ENCODE measurements at places on chromosomes 7 and 10.

- H3K36me3 ChIP-seq: no peaks in the 10 kb centered on the region
- H3K27ac ChIP-seq: no peak overlapping the region
- H3K4me1 ChIP-seq: no peaks in the 10 kb centered on the region
- DNase-seq: no peak
Measured at GRCh38 chr10:30099101-30099500, 39.7 kb upstream of the JCAD start.

GRCh38 chr7:84162125-84162524 lies 32.5 kb downstream of the SEMA3A start:
- no peaks in the 10 kb centered on the region for H3K27me3 ChIP-seq
- H3K27ac ChIP-seq: no peak overlapping the region
- no peak overlapping the region for H3K4me3 ChIP-seq
- no peaks in the 10 kb centered on the region for H3K36me3 ChIP-seq

- peak overlapping the region; percentile 19 for H3K27ac ChIP-seq
- H3K4me3 ChIP-seq: no peak overlapping the region
- peaks cover 7% of the 10 kb centered on the region for H3K36me3 ChIP-seq
- H3K4me1 ChIP-seq: no peaks in the 10 kb centered on the region
- no peaks in the 10 kb centered on the region for H3K27me3 ChIP-seq
Measured at GRCh38 chr7:100367676-100368613, 5.3 kb upstream of the PILRA start.

DNA sequence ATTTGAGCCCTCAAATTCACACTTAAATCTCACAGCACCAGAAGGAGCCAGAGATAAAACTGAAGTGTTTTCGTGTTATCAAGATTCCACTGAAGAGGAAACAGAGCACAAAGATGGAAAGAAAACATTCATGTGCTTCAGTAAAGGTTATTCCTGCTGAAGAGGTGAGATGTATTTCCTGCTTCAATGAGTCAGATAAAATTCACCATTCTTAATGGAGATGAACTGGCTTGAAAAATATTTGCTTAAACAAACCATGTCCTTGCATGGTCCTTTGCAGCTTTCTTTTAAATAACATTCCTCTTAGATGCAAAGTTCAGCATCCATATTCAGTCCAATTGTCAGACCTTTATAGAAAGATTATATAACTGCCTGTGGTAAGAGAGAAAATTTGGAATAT lies 294.2 kb downstream of the IPMK start:
- H3K4me3 ChIP-seq: no peak overlapping the region
- DNase-seq: no peak
- H3K4me1 ChIP-seq: no peaks in the 10 kb centered on the region
- no peak overlapping the region for H3K27ac ChIP-seq

DNA sequence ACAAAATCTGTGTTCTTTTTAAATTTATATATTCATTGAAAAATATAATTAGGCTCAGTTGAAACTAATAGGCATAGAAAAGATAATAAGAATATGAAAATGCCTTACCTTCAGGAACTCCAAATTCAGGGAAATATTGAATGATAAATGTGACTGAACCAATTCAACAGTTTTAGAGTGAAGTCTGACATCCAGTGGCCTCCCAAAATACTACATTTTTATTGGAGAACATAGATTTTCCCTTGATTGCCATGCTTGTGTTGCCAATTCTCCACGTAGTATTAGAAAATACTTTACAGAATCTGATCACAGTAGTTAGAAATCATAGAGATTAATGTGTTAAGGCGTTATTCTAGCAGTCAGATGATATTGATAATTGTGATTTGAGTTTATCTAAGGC lies 1246.7 kb downstream of the GATA3 start:
- H3K27ac ChIP-seq: no peak overlapping the region
- DNase-seq: no peak
- no peaks in the 10 kb centered on the region for H3K36me3 ChIP-seq
- H3K4me1 ChIP-seq: no peaks in the 10 kb centered on the region
- no peaks in the 10 kb centered on the region for H3K27me3 ChIP-seq

DNA sequence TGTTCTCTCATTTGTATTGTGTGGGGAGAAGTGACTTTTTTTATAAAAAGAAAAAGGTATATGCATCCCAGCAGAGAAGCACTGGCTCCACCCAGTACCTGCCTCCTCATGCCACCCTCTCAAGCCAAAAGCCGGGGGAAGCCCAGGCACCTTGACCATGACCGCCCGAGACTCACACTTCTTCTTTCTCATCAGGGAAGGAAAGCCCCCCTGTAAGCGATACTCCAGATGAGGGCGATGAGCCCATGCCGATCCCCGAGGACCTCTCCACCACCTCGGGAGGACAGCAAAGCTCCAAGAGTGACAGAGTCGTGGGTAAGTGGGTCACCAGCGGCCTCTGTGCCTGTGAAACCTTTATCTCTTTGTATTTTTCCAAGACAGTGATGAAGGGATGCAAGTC lies 22.9 kb downstream of the IKZF1 start:
- no peaks in the 10 kb centered on the region for H3K27me3 ChIP-seq
- peaks cover 9% of the 10 kb centered on the region for H3K36me3 ChIP-seq
- peak overlapping the region; percentile 57 for H3K27ac ChIP-seq

DNA sequence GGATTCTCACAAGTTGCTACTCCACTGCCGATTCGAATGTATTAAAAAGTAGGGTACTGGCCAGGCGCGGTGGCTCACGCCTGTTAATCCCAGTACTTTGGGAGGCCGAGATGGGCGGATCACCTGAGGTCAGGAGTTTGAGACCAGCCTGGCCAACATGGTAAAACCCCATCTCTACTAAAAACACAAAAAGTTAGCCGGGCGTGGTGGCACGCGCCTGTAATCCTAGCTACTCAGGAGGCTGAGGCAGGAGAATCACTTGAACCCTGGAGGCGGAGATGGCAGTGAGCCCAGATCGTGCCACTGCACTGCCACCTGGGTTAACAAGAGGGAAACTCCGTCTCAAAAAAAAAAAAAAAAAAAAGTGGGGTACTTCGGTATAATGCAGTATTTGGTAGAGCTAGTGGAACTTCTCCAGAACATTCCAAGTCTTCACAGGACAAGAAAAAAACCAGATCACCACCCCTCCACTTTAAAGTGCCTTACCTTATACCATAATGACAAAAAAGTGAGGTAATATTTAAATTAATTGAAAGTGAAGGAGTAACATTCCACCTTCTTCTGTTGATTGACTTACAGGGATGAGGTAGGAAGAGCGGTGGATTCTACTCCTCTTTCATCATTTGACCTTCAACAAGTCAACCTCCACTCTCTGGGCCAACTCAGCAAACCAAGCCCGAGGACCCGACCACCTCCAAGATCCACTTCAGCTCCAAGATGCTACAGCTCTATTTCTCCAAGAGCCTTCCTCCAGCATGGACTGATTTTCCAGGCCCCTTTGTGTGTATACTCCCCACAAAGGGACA lies 2.0 kb downstream of the BAZ1B start:
- H3K4me3 ChIP-seq: peak overlapping the region; percentile 81
- peaks cover 55% of the 10 kb centered on the region for H3K4me1 ChIP-seq
- H3K27me3 ChIP-seq: no peaks in the 10 kb centered on the region
- peaks cover 25% of the 10 kb centered on the region for H3K36me3 ChIP-seq

- DNase-seq: no peak
- H3K36me3 ChIP-seq: peaks cover 10% of the 10 kb centered on the region
- H3K27ac ChIP-seq: no peak overlapping the region
- H3K4me1 ChIP-seq: no peaks in the 10 kb centered on the region
- H3K27me3 ChIP-seq: no peaks in the 10 kb centered on the region
- H3K4me3 ChIP-seq: no peak overlapping the region
Measured at GRCh38 chr7:6121141-6121540, 90.0 kb downstream of the ANKRD61 start.

GRCh38 chr7:12162415-12163113 lies 48.5 kb upstream of the TMEM106B start:
- no peaks in the 10 kb centered on the region for H3K4me1 ChIP-seq
- H3K27me3 ChIP-seq: no peaks in the 10 kb centered on the region
- no peak overlapping the region for H3K27ac ChIP-seq
- H3K4me3 ChIP-seq: no peak overlapping the region

- no peak overlapping the region for H3K27ac ChIP-seq
- peaks cover 15% of the 10 kb centered on the region for H3K27me3 ChIP-seq
- DNase-seq: no peak
- no peaks in the 10 kb centered on the region for H3K36me3 ChIP-seq
Measured at GRCh38 chr10:75497997-75498883, 66.8 kb downstream of the LRMDA start.

GRCh38 chr7:154841731-154842331 lies 161.1 kb downstream of the PAXIP1 start:
- no peaks in the 10 kb centered on the region for H3K4me1 ChIP-seq
- no peak overlapping the region for H3K4me3 ChIP-seq
- peaks cover 7% of the 10 kb centered on the region for H3K27me3 ChIP-seq
- no peaks in the 10 kb centered on the region for H3K36me3 ChIP-seq

GRCh38 chr7:70694434-70694970 lies 437.4 kb upstream of the GALNT17 start:
- no peaks in the 10 kb centered on the region for H3K27me3 ChIP-seq
- H3K36me3 ChIP-seq: no peaks in the 10 kb centered on the region
- peak; percentile 17 for DNase-seq
- H3K27ac ChIP-seq: peak overlapping the region; percentile 11
- peak overlapping the region; percentile 94 for H3K4me3 ChIP-seq
- peaks cover 12% of the 10 kb centered on the region for H3K4me1 ChIP-seq

- H3K36me3 ChIP-seq: no peaks in the 10 kb centered on the region
- no peak overlapping the region for H3K27ac ChIP-seq
- H3K4me3 ChIP-seq: no peak overlapping the region
- no peaks in the 10 kb centered on the region for H3K4me1 ChIP-seq
- DNase-seq: no peak
Measured at GRCh38 chr10:43938810-43939209, 290.1 kb upstream of the ZNF32 start.

- H3K27me3 ChIP-seq: no peaks in the 10 kb centered on the region
- H3K4me1 ChIP-seq: no peaks in the 10 kb centered on the region
- H3K27ac ChIP-seq: no peak overlapping the region
Measured at GRCh38 chr7:2775785-2776184, 68.3 kb downstream of the GNA12 start.

GRCh38 chr7:135509589-135509838 lies 388 bp downstream of the CNOT4 start:
- H3K27me3 ChIP-seq: no peaks in the 10 kb centered on the region
- H3K27ac ChIP-seq: peak overlapping the region; percentile 89

GRCh38 chr7:103752995-103753394 lies 236.5 kb downstream of the RELN start:
- no peak overlapping the region for H3K4me3 ChIP-seq
- no peaks in the 10 kb centered on the region for H3K36me3 ChIP-seq
- no peaks in the 10 kb centered on the region for H3K27me3 ChIP-seq
- DNase-seq: no peak

- no peaks in the 10 kb centered on the region for H3K36me3 ChIP-seq
- DNase-seq: peak; percentile 38
- H3K4me3 ChIP-seq: no peak overlapping the region
- H3K4me1 ChIP-seq: no peaks in the 10 kb centered on the region
- no peak overlapping the region for H3K27ac ChIP-seq
- peaks cover 2% of the 10 kb centered on the region for H3K27me3 ChIP-seq
Measured at GRCh38 chr10:95242581-95243317, 48.1 kb downstream of the PDLIM1 start.

DNA sequence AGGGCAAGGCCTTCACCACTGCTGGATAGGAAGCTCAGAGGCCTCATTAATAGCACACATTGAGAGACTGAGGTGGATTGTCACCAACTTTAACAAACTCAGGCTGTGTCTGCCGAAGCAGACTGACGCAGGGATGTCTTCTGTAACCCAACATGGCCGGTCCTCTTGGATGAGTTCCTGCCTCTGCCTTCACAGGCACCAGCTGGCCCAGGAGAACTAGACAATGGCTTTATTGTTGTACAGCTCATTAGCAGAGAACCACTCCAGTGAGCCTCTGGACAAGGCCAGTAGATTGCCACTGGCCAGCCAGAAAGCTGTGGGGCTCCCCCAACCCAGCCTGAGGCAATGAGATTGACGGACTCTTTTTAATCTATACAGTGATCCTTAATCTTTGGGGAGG lies 9.4 kb downstream of the NODAL start:
- H3K27ac ChIP-seq: no peak overlapping the region
- DNase-seq: no peak
- no peak overlapping the region for H3K4me3 ChIP-seq
- peaks cover 27% of the 10 kb centered on the region for H3K36me3 ChIP-seq
- H3K4me1 ChIP-seq: peaks cover 24% of the 10 kb centered on the region

DNA sequence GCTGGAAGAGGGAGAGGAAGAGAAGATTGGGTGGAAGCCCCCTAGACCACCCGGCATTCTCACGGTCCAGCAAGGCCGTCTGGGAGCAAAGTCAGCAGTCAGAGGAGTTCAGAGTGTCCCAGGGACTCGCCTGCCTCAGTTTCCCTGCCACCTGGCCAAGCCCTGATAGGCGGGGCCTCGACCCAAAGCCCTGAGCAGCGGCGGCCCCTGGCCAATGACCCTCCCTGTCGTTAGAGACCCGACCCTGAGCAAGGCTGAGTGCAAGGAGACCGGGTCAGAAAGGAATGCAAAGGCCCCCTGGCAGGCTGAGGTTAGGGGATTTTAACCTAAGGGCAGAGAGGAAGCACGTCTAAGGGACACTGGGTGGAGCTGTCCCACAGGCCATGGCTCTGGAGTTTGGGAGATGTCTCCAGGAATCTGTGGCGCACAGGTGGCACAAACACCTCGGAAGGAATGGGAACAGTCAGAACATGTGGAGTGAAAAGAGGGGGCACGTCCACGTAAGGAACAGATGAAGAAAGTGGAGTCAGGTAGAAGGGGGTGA lies 196.8 kb upstream of the PDE1C start:
- H3K27me3 ChIP-seq: peaks cover 5% of the 10 kb centered on the region
- no peak overlapping the region for H3K4me3 ChIP-seq
- no peaks in the 10 kb centered on the region for H3K4me1 ChIP-seq
- H3K36me3 ChIP-seq: no peaks in the 10 kb centered on the region
- DNase-seq: no peak
- H3K27ac ChIP-seq: no peak overlapping the region

- H3K27me3 ChIP-seq: no peaks in the 10 kb centered on the region
- no peak overlapping the region for H3K4me3 ChIP-seq
- DNase-seq: no peak
- H3K27ac ChIP-seq: no peak overlapping the region
- H3K36me3 ChIP-seq: no peaks in the 10 kb centered on the region
Measured at GRCh38 chr10:98510412-98510995, 63.8 kb upstream of the HPS1 start.

DNA sequence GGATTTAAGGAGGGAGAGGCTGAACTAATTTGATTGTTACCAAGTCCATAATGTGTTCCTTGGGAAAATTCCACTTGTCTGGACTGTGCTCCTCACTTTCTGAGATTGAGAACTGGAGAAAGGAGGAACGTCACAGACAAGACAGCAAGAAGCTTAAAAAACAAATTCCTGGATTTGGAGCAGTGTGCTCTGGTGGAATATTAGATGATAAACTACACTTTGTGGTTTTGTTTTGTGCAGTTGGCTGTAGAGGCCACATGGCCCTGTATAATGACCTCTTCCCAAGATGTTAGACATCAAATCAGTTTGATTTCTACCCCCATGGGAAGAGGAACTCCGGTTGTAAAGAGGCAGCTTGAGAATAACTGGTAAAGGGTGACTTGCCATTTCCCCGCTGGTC lies 421.3 kb upstream of the GALNT17 start:
- no peaks in the 10 kb centered on the region for H3K27me3 ChIP-seq
- H3K36me3 ChIP-seq: no peaks in the 10 kb centered on the region
- H3K27ac ChIP-seq: no peak overlapping the region
- DNase-seq: no peak
